T-cell (primary cell): ENCODE measurements at places on chromosomes 13 and 19. TPM values are rescaled to one million over a fixed set of nuclear protein-coding genes. Genes with fewer than 3 reads are reported as not detected.

The METTL21C gene
- not detected for total RNA-seq

The CLEC17A gene
- total RNA-seq, result 1.1 TPM

The GGACT gene
- 7.9 TPM for total RNA-seq

The PRR19 gene
- total RNA-seq, result 0.18 TPM

The PGLYRP1 gene
- total RNA-seq, result not detected

The NDUFA11 gene
- 189 TPM for total RNA-seq

The CGB1 gene
- total RNA-seq, result not detected

The YJEFN3 gene
- 12.5 TPM for total RNA-seq

The STK11 gene
- total RNA-seq, result 71.6 TPM

The KIR2DL3 gene
- total RNA-seq, result 0.45 TPM

The SIGLEC9 gene
- total RNA-seq, result 1.6 TPM

The ZNF780A gene
- total RNA-seq, result 18.2 TPM

The MEDAG gene
- total RNA-seq, result not detected

The SELENOW gene
- total RNA-seq, result 91.5 TPM

The NBEA gene
- 1.3 TPM for total RNA-seq

The KLK5 gene
- not detected for total RNA-seq

The C1QTNF9B gene
- not detected for total RNA-seq

The MISP gene
- 0.15 TPM for total RNA-seq

The ISYNA1 gene
- 55.0 TPM for total RNA-seq

The FCER2 gene
- 0.92 TPM for total RNA-seq

The GNA15 gene
- 13.2 TPM for total RNA-seq

The CYP2S1 gene
- total RNA-seq, result 0.70 TPM

The MAB21L1 gene
- total RNA-seq, result not detected

The NCCRP1 gene
- total RNA-seq, result not detected

The TNFRSF19 gene
- total RNA-seq, result 0.22 TPM

The ZNF814 gene
- 26.9 TPM for total RNA-seq

The SLC5A5 gene
- total RNA-seq, result 3.5 TPM

The MYO16 gene
- total RNA-seq, result 1.2 TPM

The MATK gene
- 20.6 TPM for total RNA-seq

The IL12RB1 gene
- 45.2 TPM for total RNA-seq

The ZNF30 gene
- 3.2 TPM for total RNA-seq

The PALM3 gene
- 0.16 TPM for total RNA-seq

The KLK8 gene
- not detected for total RNA-seq

The NAA16 gene
- 49.6 TPM for total RNA-seq

The KLK7 gene
- total RNA-seq, result not detected

The GPC6 gene
- not detected for total RNA-seq

The TUBB4A gene
- total RNA-seq, result 3.3 TPM

The LGI4 gene
- total RNA-seq, result 0.41 TPM

The RXFP2 gene
- total RNA-seq, result not detected

The TBXA2R gene
- total RNA-seq, result 2.4 TPM

The IFNL1 gene
- total RNA-seq, result 0.49 TPM

The ATXN8OS gene
- total RNA-seq, result not detected

The GRIK5 gene
- total RNA-seq, result 1.4 TPM

The SLC25A15 gene
- total RNA-seq, result 10.2 TPM
